Endothelial cell of umbilical vein (primary cell): ENCODE measurements at places on chromosomes 12 and 14. TPM values are rescaled to one million over a fixed set of nuclear protein-coding genes. Genes with fewer than 3 reads are reported as not detected.

DNA sequence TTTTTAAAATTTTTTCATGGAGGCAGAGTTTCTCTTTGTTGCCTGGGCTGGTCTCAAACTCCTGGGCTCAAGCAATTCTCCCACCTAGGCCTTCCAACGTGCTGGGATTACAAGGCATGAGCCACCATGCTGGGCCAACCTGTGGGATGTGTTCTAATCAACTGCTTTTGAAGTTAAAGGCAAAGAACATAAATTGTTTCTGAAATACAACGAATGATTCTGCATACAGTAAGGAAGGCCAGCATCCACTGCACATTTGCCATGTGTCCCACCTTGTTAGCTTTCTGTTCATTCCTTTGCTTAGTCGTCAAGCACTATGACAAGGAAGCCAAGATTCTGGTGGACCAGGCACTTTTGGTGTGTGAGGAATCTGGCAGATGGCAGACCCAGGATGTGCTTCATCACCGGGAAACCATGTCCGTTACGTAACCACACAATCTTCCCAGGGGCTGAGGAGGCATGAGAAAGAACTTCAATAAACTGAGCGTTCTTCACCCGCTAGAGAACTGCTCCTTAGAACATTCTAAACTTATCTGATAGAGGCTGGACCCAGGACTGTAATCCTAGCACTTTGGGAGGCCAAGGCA is 24.5 kb downstream of the MOK start:
- no peak for DNase-seq

DNA sequence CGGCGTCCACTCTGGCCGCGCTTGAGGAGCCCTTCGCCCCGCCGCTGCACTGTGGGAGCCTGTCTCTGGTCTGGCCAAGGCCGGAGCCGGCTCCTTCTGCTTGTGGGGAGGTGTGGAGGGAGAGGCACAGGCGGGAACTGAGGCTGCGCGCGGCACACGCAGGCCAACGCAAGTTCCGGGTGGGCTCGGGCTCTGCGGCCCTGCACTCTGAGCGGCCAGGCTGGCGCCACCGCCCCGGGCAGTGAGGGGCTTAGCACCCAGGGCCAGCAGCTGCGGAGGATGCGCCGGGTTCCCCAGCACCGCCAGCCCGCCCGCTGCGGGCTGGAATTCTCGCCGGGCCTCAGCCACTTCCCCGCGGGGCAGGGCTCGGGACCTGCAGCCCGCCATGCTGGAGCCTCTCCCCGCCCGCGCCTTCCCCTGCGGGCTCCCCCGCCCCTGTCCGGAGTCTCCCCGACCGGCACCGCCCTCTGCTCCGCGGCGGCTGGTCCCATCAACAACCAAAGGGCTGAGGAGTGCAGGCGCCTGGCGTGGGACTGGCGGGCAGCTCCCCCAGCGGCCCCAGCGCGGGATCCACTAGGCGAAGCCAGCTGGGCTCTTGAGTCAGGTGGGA is 921.2 kb upstream of the FOXG1 start:
- DNase-seq: no peak

DNA sequence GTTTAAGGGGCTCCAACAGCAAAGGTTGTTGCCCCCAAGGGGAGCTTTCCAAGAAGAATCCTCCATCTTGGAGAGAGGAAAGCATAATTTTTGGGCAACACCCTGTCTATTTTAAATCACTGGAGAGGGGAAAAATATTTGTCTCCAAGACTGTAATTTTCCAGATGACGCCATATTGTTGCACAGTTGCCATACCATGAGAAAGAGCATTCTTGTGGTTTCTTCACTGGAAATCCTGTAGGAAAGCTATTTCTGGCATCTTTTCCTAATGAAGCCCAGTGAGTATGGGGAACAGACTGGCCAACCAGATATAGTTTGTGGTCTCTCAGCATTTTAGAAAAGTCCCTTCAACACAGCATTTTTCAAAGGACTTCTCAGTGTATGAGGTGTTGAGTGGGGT is 88.1 kb upstream of the MANSC4 start:
- DNase-seq: no peak

DNA sequence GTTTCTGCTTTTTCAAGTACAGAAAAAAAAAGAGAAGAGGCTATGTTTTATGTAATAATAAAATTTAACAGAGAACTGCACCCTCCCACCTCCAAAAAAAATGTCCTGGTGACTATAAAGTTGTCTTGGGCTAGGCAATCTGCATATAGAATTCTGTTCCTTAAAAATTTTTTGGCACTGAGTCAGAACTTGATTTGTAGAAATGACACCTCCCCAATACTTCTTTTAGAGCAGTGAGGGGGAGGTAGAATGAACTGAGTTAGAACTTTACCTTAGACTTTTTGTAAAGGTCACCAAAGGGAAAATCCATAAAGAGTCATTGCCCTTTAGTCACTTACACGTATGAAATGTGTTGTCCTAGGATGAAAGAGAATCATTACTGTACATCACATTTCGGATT is 80.0 kb downstream of the BTG1 start:
- no peak for DNase-seq

DNA sequence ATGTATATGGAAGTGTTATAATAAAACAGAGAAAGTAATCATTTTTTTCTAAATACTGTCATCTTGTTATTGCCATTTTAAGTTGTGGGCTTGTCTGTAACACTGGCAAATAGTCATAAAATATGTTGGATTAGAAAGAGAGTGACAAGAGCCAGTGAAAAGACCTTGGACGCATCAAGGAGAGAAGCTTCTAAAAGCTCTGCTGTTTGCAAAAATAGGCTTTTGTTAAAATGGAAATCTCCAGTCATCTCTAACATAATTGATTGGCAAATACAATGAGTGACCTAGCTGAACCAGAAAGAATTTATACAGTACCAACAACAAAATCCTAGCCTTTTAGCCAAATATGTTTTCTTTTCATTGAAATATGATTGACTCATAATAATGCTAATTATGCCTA is 245.8 kb upstream of the RMST start:
- no peak for DNase-seq

DNA sequence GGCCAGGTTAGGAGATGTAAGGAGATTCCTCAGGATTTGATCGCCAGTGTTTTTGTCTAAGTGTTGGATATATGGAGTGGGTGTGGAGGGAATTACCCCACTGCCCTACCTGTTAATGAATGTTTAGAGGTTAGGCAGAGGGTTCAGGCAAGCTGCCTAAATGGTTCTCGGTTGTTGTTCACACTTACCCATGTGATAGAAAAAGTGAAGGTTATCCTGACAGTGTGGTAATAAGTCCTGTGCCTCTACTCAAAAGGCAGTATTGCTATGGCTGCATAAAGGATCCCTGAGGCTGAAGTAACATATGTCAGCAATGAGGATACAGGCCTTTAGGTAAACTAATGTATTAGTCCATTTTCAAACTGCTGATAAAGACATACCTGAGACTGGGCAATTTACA is 112.0 kb downstream of the GPHN start:
- no peak for DNase-seq

DNA sequence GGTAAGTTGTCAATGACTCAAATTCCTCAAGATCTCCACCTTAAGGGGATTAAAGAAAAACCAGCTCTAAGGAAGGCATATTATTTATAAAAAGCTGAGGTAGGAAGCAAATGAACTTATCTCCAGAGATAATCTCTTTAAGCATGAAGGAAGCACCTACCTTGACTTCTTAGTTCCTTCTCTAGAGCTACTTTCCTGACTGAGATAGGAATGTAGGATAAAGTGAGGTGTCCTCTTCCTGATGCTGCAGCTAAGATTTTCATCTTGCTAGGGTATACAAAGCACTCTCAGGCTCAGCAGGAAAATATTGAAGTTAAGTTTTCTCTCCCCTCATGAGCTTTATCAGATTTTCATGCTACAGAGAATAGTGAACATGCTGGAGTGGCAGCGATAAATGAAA is 163.0 kb upstream of the E2F7 start:
- DNase-seq: no peak

DNA sequence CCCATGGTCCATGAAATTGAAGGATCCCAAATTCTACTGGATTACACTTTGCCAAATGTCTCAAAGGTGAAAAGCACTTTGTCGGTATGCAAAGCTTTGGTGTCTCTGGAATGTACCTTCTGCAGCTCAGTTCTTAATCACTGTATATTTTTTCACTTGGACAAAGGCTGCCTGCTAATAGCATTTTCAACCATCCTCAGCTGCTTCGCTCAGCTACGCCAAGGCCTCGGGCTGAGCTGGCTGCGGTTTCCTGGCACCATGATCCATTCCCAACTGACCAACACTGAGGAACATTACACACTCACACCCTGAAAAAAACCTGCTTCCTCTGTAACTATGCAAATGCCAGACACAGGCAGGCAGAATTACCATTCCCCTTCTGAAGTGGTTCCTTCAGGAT is 335.2 kb downstream of the DPF3 start:
- DNase-seq: peak; percentile 28

DNA sequence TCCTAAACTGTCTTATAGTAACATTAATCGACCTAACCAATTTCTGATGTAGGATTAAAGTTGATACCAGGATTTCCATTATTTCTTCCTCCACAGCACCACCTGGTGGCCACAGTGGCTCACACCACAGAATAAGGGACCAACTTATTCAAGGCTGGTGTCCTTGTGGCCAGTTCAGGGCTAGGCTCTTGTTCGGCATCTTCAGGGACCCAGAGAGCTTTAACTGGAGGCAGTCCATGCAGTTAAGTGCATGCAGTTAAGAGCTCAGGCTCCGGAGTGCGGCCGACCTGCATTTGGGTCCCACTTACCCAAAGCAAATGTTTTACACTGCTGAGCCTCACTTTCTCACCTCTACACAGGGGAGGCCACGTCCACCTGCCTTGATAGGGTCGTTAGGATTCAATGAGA is 42.0 kb upstream of the GPR68 start:
- DNase-seq: peak; percentile 82

- DNase-seq: no peak
Observed at GRCh38 chr12:48966177-48966895, 5.2 kb downstream of the WNT10B start.

DNA sequence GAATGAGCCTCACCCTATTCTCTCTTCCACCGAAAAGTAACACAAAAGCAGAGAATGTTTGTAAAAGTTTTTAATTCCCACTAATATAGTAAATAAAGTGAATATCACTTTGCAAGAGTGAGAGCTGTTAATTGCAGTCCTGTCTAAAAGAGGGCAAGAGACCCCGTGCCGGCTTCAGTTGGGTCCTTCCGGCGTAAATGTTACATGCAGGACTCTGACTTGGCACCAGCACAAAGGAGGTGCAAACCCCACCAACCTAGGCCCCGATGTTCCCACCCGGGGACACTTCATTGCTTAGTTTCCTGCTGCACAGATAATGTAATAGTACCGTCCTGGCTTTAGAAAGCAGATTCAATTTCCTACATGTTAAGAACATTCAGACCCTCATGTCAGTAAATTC is 66.0 kb upstream of the DYNC1H1 start:
- DNase-seq: no peak

- DNase-seq: no peak
Observed at GRCh38 chr12:65827342-65827741, 3.1 kb downstream of the HMGA2 start.

GRCh38 chr14:68526512-68527091 is 266.3 kb downstream of the ZFP36L1 start:
- DNase-seq: peak; percentile 64

GRCh38 chr14:36626151-36626550 is 35.5 kb upstream of the PAX9 start:
- DNase-seq: no peak

- DNase-seq: peak; percentile 29
Observed at GRCh38 chr14:69204753-69205152, 13.5 kb downstream of the EXD2 start.

- no peak for DNase-seq
Observed at GRCh38 chr14:33702293-33702692, 248.6 kb downstream of the EGLN3 start.

DNA sequence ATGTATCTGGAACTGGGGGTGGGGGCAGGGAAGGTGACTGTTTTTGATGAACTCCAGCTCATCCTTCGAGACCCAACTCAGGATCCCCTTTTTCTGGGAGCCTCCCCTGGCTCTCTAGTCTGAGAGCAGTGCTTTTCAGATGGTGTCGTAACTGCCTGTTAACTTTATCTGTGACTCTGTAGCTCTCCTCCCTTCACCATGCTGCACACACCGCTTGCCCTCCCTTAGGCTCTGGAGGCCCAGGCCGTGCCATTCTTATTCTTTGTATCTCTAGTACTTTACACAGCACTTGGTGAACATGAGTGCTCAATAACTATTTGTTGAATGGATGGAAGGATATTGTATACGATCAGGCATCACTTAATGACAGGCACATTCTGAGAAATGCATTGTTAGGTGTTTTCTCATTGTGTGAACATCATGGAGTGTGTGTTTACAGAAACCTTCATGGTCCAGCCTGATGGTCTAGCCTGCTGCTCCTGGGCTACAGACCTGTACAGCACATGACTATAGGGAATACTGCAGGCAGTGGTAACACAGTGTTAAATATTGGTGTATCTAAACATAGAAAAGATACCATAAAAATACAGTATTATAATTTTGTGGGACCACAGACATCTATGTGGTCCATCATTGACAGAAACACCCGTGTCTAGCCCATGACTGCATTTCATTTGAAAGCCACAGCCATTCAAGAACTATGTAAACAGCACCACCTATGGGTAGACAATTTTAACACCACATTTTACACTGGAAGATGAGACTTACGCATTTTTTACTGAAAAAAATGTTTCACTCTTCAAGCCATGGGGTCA is 91.8 kb downstream of the EML1 start:
- DNase-seq: peak; percentile 70

DNA sequence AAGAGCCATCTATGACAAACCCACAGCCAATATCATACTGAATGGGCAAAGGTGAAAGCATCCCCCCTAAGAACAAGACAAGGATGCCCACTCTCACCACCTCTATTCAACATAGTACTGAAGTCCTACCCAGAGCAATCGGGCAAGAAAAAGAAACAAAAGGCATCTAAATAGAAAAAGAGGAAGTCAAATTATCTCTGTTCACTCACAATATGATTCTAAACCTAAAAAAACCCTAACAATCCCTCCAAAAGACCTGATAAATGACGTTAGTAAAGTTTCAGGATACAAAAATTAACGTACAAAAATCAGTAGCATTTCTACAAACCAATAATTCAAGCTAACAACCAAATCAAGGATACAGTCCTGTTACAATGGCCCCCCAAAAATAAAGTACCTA is 26.9 kb downstream of the MDM1 start:
- no peak for DNase-seq

Gene PGF
- 89.0 and 102 TPM in 2 replicates for polyA plus RNA-seq

Gene RPS6KA5
- polyA plus RNA-seq: 2.6 and 2.9 TPM in 2 replicates

Gene ARHGEF25
- 3.5 and 4.7 TPM in 2 replicates for polyA plus RNA-seq

Gene CLSTN3
- 38.9 and 45.9 TPM in 2 replicates for polyA plus RNA-seq
